ENCODE measurements at places on chromosomes 13 and 19.

GRCh38 chr19:9863759-9864158 lies 28.6 kb downstream of the PIN1 start:
- DNase-seq: no peak

DNA sequence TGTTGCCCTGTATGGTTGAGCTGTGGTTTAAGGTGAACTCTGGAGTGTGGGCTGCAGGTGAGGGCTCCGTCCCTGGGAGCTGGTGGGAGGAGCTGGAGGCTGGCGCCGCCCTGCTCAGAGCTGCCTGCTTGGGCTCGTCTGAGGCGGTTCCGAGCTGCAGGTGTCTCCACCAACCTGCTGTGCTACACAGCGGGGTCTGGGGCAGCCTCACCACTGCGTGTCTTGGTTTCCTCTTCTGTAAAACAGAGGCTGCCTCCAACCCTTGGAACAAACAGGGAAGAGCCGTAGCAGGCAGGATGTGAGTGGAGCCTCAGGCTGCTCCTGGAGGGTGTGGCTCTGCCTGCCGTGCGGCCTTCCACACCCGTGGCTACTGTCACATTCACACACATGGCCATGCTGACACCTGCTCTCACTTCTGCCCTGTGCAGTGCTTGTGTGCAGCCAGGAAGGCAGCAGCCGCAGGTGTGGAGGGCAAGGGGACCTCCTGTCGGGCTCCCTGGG lies 21.4 kb downstream of the NAXD start:
- no peak for DNase-seq

GRCh38 chr13:52894413-52894812 lies 46.0 kb upstream of the PCDH8 start:
- no peak for DNase-seq

DNA sequence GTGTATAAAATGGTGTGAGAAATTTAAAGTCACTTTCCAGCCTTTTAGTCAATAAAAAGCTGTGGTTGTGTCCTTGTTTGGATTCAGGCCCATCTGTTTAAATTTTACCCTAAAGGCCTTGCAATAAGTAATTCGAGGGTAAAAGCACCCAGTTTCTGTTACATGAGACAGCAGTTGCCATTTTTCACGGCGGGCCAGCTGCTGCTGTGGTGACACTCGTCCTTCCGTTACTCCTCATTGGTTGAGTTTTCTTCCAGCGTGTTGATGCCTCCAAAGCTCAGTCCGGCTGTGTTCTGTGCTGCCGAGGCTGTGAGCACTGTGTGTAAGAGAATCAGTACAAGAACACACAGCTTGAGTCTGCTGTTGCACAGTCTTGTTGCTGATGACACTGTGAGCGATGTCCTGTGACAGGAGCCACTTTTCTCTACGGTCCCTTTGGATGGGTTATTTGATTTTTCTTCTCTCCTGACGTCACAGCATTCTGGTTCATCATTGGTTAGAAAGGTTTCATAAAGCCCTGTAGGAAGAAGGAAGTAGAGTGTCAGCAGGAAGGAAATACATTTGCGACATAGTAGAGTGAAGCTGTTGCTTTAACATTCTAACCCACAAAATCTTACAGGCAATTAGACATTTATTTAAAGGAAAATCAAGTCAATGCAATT lies 602.5 kb upstream of the ARGLU1 start:
- DNase-seq: no peak

GRCh38 chr19:40945645-40946044 lies 45.4 kb upstream of the CYP2B6 start:
- DNase-seq: no peak

DNA sequence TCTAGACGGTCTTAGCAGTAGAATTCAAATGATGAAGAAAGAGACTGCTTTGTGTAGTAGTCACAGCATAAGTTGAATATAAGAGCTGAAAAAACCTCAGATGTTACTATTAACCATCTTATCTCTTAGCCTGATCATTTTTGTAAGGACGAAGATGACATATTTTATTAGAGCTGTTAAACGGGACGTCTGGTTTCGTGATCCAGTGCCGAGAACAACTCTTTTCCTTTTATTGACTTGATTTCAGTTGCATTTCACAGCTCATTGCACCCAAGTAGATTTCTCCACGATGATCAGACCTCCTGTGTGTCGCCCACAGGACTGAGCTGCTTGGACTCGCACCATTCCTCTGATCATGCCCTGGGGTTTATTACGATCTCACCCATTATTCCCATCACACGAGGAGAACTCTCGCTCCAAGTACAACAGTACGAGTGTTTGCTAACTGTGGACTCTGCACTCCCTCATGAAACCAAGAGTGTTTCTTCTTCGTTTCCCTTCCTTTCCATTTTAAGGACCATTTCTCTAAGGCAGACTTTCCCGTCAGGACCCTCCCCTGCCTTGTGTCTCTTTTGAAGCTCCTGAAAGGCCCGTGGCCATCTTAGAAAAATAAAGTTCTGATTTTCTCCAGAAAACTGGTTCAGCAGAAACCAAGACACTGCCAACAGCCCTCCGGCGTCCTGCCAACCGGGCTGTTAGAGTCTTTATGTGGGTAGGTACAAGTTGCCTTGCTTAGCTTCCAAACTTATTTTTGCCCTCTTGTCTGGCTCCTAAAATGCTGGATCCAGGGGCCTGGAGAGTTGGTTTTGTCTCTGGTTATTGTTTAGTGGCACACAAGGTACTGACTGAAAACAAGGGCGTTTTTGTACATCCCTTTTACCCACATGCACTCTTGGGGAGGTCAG lies 48.2 kb upstream of the RNF113B start:
- DNase-seq: no peak

DNA sequence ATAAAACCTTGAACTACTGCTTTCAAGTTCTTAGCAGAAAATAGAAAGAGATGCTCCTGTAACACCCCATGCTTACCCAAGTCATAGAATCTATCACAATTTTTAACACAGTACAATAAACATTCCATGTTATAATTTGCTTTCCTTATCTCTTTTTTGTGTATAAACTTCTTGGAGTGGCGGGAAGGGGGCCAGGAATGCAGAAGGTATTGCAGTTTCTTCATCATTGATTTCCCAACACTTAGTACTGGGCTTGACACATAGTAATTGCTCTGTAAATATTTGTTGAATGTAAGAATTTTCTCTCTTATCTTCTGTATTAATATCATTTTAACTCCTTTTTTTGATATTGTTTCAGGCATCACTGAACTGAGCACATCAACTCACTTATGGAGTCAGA lies 535.8 kb downstream of the KCTD12 start:
- DNase-seq: no peak

GRCh38 chr19:45322744-45323281 lies at the start of gene CKM:
TSS of gene CKM (minus strand) at chr19:45322875. CDS start at chr19:45319713, 3,162 bp downstream.
- no peak for DNase-seq

- DNase-seq: no peak
Measured at GRCh38 chr19:5567970-5568407, 236 bp upstream of the TINCR start.

DNA sequence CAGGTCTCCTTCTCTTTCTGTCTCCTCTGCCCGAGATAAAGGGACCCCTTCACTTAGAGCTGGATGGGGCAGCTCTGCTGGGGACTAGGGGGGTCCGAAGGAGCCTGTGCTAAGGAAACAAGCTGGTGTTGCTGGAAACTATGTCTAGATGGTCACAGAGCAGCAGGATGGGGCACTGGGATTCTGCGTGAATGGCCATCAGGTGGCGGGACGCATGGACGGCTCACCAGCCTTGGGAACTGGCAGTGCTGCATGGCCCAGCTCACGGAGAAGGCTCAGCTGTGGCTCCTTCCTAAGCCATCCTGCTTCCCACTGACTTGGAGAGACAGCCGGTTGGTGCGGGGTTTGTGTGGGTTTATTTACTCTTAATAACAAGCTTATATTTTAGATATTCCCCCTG lies 411.8 kb downstream of the ZNF536 start:
- DNase-seq: no peak

GRCh38 chr13:24353736-24354135 lies 44.4 kb downstream of the C1QTNF9 start:
- no peak for DNase-seq

DNA sequence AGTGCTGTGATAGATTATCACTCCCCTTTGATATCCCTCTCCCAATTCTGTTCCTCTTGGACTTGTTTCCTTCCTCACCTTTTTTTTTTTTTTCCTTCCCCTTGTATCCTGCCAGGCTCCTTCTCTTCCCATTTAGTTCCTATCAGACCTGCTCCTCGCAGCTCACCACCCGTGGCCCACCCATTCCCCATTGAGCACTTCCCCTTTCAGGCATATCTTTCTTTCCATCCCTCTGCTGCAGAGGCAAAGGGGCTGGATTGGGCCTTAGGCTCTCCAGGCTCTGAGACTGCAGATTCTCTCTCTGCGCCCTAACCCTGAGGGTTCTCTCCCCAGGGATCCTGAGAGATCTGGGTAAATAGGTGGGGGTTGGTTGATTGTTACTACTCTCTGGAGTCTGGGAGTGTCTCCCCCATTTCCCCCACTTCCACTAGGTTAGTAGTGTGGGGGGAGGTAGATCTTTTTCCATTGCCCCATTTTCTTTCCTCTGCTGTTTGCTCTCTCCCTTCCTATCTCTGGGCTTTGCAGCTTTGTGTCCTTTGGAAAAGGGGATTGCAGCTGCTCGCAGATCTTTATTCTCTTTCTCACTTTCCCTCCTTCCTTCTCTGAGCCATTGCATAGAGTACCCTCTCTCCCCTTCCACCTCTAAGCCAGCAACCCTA lies 2.3 kb downstream of the ARHGAP35 start:
- no peak for DNase-seq

GRCh38 chr13:42865768-42866102 lies 84.4 kb downstream of the FAM216B start:
- no peak for DNase-seq

- DNase-seq: no peak
Measured at GRCh38 chr13:83220241-83220640, 662.0 kb downstream of the SLITRK1 start.

DNA sequence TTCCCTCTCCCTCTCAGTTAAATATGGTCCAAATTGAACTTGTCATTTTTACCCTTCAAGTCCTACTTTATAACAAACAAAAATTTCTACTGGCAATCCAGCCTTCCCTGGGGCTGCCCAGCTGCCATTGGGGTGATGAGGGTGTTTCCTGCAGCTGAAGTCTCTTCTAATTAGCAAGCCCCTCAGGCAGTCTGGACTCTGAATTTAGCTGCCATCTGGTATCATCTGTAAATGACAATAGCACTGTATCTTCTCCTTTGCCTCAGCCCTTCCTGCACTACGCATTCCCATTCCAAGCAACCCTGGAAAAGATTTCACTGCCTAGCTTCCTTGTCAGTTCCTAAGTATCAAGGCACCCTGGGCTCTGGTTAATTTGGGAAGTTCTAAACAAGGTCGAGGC lies 331.1 kb upstream of the KLF12 start:
- no peak for DNase-seq

DNA sequence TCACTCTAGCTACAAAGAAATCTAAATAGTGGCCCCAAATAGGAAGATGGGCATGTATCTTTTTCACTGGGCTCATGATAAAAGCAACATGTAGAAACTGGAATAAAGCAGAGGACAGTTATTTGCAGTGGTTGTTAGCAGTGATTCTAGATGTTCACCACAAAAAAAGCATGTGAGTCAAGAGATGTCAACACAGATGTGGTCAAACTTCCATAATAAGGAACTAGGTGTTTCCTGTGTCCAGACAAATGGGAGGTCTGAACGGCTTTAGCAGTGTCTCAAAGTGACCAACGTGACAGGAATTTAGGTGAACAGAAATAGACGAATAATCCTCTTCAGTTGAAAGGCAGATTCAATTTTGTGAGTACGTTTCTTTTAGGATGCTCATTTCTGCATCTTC lies 162.7 kb downstream of the TBC1D4 start:
- DNase-seq: no peak

DNA sequence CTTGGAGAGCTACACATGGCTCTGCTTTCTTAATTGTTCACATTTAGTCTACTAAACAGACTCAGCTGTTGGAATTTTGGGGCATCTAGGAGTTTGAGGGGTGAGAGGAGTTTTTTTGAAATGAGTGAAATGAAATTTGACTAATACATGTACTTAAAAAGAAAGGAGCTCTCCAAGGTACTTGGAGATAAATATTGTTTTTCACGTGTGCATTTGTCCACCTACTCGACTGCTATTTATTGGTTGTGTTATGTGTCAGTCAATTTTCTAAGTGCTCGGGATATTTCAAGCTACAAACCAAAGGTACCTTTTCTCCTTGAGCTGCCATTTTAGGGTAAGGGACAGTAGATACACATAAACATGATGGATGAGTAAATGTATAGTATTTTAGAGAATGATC lies 697.0 kb downstream of the LIG4 start:
- DNase-seq: no peak

DNA sequence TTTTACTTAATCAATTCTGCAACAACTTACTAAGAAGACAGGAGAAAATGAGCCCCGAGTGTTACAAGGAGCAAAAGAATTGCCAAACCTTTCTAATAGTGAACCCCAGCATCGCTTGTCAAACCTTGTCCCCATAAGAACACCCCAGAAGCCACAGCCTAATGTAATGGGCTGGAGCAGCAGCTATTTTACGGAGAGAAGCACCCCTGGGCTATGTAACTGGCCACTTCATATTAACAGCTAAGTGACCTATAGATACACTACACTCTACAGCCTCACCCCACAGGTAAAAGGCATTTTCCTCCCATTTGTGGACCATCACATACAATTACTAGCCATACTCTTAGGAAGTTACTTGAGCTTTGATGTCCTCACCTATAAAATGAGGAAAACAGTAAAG lies 27.3 kb upstream of the CPB2 start:
- no peak for DNase-seq

GRCh38 chr19:12783291-12783848 lies 7.9 kb upstream of the JUNB start:
- no peak for DNase-seq

DNA sequence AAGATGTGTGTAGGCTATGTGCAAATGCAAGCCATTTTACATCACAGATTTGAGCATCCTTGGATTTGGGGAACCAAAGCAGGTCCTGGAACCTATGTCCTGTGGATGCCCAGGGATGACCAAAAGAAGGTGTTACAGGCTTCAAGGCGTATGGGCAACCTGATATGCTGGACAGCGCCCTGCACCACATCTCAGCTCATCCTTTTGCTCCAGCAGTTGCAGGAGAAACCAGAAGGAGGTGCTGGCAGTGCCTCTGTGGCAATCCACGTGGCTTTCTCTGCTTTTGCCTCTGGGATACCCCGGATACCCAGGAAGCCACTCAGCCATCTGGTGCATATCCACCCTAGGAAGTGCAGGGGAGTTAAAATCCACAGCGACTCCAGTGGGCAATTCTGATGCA lies 110.3 kb upstream of the VSTM2B start:
- no peak for DNase-seq

GRCh38 chr19:10503002-10503789 lies at the start of gene KEAP1:
TSS of gene KEAP1 (minus strand) at chr19:10503356. CDS start at chr19:10500033, 3,323 bp downstream.
- DNase-seq: no peak

- DNase-seq: no peak
Measured at GRCh38 chr19:6350688-6351087, 10.6 kb upstream of the CLPP start.

Data from activated CD4-positive, alpha-beta T cell treated with anti-CD3 and anti-CD28 coated beads for 1 hour (primary cell).